ENCODE measurements at places on chromosomes 1 and 21.

GRCh38 chr1:53321366-53321765 is 6.5 kb downstream of the LRP8 start:
- peak; percentile 4 for DNase-seq

- no peak for DNase-seq
These were observed 590.9 kb upstream of the PLXNA2 start for GRCh38 chr1:208835097-208835463.

DNA sequence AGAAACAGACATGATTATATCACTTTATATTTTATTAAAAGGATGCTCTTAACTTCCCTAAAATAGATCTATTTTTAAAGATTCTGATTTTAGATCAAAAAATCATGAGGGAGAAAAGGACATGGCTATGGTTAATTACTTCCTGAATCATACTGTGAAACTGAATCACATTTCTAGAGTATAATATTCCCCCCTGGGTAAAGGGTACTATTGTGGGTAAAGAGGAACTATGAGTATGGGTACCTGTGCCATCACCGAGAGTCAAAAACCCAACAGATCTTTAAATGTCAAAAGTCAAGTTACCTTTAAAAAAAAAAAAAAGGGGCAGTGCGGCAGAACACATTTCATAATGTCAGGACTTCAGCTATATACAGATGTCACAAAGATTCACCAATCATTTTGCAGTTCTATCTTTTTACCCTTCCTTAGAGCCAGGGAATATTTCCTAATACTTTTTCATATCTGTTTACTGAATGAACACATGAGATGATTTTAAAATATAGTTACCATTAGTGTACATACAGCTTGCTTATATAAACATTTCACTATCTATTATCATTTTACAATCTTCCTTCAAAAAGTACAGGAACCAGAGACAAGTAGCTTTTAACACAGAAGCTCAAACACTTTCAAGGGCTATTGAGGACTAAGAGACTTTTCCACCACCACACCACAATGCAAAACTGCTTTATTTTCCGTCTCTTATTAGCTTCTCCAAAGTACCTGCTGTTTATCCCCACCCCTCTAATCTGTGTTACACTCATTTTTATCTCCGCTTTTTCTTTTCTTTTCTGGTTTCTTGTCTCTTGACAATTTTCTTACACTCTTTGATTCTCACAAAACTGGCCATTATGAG is 45.0 kb downstream of the EVI5 start:
- DNase-seq: no peak

DNA sequence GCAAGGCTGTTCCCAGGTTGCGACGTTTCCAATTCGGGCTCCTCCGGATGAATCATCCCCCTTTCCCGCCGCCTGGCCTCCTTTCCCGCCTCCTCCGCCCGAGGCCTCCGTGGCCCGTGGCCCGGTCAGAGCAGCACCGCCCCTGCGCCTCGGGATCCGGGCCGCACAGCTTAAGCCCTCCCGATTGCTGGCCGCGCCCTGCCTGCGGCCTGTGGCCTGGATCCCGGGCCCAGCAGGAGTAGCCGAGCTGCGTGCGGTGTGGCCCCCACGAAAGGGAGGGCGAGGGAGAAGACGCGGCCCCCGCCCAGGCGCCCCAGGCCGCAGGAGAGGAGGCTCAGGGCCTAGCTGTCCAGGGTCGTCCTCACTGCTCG is 1.0 kb downstream of the TMEM200B start:
- peak; percentile 63 for DNase-seq

DNA sequence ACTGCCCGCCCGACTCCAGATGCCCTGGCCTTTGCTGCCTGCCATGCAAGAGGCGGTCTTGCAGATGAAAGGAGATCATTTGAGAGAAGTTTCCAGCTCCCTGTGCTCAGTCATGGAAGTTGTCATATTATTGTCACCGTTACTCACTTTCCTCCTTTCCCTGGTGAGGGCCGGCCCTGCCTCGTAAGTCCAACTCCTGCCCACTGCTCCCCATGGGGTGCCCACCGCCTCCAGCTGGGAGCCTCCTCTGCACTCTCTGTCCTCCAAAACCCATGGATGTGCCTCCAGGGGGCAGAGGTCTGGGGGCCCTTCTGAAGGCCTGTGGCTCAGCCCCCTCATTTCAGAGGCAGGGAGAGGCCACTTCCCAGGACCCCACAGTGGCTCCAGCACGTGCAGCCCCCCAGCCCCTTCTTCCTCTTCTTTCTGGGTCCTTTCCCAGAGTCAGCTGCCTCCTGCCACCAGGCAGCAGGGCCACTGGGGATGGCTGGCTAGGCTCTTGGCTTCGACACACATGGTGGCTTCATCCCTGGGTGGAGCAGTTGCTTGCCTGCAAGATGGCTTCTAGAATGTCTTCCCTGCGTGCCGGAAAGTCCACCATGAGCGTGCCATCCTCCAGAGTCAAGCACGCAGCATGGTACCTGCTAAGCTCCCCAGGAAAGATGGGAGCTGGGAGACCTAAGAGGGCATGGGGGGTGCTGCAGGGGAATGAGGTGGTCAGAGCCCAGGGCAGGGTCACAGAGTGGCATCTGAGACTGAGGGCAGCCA is 97.9 kb upstream of the RUNX3 start:
- no peak for DNase-seq

DNA sequence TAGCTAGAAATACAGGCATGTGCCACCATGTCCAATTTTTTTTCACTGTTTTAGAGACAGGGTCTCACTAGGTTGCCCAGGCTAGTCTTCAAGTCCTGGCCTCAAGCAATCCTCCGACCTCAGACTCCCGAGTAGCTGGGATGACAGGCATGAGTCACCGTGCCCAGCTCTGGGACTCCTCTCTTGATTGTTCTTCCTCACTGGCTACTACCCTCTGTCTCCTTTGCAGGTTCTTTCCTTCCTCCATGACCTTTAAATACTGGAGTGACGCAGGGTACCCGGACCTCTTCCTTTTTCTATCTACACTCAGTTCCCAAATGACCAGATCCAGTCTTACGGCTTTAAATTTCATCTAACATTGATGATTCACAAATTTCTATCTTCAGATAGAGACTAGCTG is 34.9 kb downstream of the ASH1L start:
- DNase-seq: no peak

GRCh38 chr1:205542367-205542766 is 37.9 kb downstream of the CDK18 start:
- DNase-seq: no peak

GRCh38 chr1:91499904-91500755 is 521 bp upstream of the CDC7 start:
- DNase-seq: no peak

DNA sequence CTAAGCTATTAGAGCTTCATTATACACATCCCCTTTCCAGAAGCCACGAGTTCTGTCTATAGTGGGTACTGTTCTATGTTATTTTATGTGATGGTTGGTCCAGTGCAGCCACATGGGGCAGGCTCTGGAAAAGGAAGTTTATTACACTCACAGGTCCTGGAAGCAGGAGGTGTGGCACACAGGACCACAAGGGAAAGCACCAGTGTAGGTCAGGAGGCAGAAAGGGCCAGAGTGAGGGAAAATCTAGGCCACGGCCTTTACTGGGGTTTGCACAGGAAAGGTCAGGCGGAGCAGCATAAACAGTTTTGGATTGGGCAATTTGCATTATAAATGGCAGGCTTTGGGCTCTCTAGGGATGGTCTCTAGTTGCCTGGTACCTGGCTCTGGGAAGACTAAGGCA is 21.8 kb upstream of the CNIH3 start:
- DNase-seq: no peak
